ENCODE measurements at places on chromosomes 2 and 18.

DNA sequence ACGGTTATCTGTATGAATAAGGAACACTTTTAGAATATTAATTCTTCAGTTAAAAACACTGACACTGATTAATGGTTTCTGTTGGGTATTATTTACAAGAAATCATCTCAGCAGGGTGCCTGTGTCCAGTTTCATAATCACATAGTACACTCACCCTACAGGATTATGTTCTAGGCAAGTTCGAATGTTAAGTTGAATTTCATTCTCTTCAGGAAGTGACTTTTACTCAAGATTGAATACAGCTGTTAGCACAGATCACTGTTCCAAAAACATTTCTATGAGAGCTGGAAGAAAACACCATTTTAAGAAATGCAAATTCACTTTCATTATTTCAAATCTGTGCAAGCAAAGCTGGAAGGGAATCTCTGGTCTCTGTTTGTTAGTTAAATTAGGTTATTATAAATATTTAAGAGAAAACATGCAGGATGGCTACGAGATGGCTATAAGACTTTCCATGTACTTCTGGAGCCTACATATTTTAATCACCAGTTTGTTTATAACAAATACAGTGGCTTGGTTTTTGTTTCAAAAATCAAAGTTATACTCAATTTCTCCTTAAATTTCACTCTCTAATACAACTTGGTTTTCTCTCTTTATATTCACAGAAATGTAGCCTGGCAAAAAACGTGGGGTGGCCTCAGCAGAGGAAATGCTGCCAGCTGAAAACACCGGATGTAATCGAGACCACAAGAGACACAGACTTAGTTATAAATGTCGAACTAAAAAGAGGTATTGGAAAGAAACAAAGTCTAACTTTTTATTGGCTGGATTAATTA lies 65.8 kb downstream of the RBMS1 start:
- DNase-seq = no peak

GRCh38 chr2:199136681-199137080 lies 321.1 kb downstream of the SATB2 start:
- DNase-seq = peak; percentile 24

DNA sequence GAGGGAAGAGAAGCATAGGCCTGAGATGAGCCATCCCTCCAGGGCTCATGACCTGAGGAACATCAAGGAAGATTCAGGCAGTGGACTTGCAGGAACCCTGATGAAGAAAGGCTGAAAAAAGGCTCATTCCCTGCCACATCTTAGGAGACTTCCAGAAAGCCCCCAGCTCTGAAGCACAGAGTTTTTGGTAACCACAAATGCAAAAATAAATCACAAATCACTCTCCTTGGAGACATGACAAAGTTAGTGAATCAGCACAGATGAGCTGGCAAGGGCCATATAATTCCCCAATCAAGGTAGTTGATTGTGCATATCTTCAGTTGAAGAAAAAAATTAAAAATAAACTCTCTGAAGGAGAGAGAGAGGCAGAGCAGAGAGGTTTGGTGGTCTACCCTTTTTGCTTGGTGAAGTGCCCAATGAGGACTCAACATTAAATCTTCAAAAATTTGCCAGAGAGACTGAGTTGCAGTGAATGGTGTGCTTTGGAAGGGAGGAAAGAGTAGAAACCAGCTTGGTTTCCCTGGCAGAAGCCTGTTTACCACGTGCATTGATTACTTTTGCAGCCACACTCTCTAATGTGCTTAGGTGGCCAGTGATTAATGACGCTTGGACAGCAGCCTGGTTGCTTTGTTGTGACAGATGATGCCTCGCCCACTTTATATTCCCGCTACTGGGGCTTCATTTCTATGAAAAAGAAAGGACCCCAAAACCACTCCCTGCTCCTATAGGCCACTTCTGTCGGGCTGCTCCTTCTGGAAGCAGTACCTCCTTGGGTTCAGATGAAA lies 257.4 kb upstream of the SLC14A2 start:
- DNase-seq = no peak

DNA sequence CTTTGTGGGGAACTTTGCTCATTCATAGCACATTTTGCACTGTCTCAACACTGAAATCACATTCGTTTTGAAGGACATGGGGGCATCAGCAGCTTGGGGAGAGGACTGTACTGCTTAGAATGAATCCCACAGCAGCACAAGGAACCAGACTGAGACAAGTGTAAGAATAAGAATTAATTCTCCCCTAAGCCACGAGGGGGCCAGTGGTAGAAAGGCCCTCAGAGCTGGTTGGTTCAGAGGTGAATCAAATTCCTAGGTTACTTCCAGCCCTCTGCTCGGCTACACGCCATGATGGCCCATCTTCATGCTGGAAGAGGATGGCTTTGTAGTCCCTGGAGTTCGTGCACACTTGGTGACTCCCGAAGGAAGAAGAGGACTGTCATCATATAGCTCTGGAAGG lies 12.0 kb upstream of the MC5R start:
- peak; percentile 4 for DNase-seq

DNA sequence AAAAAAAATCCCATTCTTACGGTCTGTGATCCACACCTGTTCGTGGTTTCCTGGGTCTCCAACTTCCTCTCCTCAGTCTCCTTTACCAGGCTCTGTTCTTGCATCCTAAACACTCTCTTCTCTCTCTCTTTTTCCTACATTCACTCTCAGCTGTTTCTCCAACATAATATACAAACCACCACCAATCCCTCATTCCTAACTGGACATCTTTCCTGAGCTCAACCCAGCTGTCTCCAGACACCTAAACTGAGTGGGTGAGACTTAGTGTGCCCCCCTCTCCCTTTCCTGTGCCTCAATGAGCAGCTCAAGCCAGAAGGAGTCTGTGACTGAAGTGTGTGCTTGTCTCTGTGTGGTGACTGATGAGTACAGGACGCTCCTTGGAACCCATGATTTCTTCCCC lies 59.4 kb downstream of the LIPG start:
- DNase-seq = no peak

Measured in NCI-H2171 treated with DMSO at 0.1 percent for 48 hours (cell line).